ENCODE measurements at places on chromosomes 12 and 14. TPM values are rescaled to one million over a fixed set of nuclear protein-coding genes. Genes with fewer than 3 reads are reported as not detected.

DNA sequence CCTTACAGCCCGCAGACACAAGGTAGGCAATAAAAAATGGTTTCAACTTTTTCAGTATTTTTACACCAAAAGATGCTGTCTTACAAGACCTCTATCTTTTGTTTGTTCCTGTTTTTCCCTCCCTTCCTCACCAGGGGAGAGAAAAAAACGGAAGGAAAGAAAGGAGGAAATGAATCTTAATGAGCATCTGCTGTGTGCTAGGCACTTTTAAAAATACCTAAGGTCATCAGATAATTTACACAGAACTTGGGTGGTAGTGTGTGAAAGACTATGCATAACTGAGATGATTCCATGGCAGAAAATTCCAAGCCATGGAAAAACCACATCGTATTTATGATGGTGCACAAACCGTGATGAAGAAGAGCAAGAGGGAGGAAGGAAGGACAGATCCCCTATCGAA, 121.2 kb downstream of the DIP2B start:
- no peak for DNase-seq

CLEC1A gene
- not detected for total RNA-seq

RPS29 gene
- 1,378 TPM for total RNA-seq

DNA sequence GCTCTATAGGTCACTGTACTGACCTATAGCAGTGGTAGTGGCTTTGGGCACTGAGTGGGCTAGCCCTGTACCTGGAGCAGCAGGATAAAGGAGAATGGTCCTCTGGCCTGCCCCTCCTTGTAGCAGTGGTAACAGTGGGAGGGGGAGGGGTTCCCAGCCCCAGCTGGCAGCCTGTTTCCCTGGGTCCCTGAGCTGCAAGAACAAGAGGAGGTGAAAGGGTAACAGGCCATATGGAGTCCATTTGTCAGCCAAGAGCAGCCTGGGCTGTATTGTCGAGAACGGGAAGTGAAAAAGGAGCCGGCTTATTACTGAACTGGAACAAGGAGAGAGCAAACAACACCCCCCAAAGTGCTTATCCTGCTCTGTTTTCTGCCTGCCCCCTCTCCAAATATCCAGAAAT, 73.8 kb upstream of the SRSF5 start:
- no peak for DNase-seq

GRCh38 chr12:114579389-114579788, 104.6 kb downstream of the TBX3 start:
- DNase-seq = no peak

A2M gene
- not detected for total RNA-seq
